T-cell (primary cell): ENCODE measurements at places on chromosomes 6 and 20.

- H3K27ac ChIP-seq, result no peak overlapping the region
- H3K4me1 ChIP-seq, result no peaks in the 10 kb centered on the region
- no peak overlapping the region for H3K4me3 ChIP-seq
- no peak for DNase-seq
- H3K36me3 ChIP-seq, result no peaks in the 10 kb centered on the region
Measured at GRCh38 chr6:70107852-70108629, 194.8 kb downstream of the COL9A1 start.

GRCh38 chr6:133243723-133244305, 2.7 kb downstream of the EYA4 start:
- no peak for DNase-seq
- H3K4me3 ChIP-seq, result no peak overlapping the region
- no peaks in the 10 kb centered on the region for H3K36me3 ChIP-seq

DNA sequence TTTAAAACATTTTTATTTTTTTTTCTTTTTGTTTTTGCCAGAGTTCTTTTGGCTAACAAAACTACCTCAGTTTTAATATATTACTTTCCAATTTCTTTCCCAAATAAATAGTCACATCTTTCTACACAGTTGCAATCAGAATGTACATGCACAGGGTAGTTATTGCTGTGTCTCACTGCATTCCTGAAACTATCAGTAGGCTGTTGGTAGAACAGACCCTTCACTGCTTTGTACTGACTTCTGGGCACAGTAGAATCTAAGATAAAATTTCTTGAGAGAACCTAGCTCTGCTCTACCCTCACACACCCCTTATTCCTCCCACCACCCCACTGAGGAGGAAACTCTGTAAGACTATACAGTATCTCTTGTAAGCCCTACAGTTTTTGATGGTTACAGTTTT, 19.9 kb downstream of the TPX2 start:
- no peak for DNase-seq
- H3K4me1 ChIP-seq, result no peaks in the 10 kb centered on the region
- H3K36me3 ChIP-seq, result no peaks in the 10 kb centered on the region
- no peaks in the 10 kb centered on the region for H3K27me3 ChIP-seq
- no peak overlapping the region for H3K4me3 ChIP-seq
- H3K27ac ChIP-seq, result no peak overlapping the region

DNA sequence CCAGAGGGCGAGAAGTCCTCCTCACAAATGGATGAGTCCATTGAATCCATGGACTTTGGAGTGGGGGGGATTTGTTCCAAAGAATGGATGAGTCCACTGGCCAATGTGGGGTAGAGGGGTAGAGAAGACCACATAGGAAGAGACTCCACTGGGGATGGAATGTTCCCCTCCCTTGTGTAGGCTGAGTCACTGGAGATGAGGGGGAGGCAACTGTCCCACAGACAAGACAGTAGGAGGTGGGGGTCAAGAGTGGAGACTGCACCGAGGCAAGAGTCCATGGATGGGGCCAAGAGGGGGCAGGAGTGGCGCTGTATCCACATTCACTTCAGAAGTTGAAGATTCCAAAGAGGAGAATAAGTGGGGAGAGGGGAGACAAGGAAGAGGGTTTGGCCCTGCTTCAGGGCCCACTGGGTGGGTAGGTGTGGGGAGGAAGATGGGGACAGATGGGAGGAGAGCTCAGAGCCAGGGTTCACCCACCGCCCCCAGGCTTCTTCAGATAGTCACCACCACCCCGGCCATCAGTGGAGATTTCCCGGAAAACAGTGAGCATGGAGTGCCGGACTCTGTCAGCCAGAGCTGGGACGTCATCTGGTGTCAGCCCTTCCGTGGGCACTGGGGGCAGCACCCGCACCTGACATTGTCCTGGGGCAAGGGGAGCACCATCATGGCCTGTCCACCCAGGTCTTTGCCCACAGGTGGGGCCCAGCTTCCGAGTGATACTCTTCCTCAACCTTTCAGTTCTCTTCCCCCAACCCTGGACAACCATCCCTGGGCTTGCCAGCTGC, 4.6 kb downstream of the EGFL8 start:
- H3K27me3 ChIP-seq, result no peaks in the 10 kb centered on the region
- H3K27ac ChIP-seq, result no peak overlapping the region
- H3K4me1 ChIP-seq, result peaks cover 13% of the 10 kb centered on the region
- DNase-seq, result no peak

DNA sequence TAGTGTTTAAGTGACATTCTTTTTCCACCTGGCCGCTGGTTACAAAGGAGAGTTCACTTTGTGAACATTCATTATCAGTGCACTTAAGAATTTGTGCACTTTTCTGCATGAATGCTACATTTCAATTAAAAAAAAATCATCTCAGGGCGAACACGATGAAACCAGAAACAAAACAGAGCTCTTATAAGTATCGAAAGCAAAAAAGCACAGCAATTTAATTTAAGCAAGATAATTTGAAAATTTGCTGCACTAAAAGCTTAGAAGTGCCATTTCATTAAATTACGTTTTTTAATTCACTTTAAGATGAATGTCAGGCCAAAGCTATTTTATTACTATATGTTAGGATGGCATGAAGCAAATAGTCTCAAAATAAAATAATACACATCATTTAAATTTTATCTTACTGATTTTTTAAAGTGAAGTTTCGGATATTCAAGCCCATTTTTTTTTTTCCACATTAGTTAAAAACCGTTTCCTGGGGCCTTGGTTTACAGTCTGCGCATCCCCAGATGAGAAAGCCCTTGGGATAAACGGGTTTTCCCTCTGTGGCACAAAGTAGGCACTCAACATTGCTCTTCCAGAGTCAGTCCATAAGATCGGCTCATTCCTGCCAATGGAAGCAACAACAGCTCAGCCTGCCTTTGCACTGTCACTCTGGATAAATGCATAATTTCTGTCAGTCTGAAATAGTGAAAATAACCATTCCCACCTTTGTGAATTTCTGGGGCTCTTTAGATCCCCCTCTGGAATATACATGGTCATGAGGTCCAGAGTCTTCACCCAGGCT, 80.1 kb downstream of the FYN start:
- no peaks in the 10 kb centered on the region for H3K36me3 ChIP-seq
- peak overlapping the region; percentile 71 for H3K27ac ChIP-seq
- H3K4me1 ChIP-seq, result peaks cover 28% of the 10 kb centered on the region
- no peak overlapping the region for H3K4me3 ChIP-seq

GRCh38 chr6:130740308-130740707, 86.9 kb upstream of the SMLR1 start:
- H3K27me3 ChIP-seq, result no peaks in the 10 kb centered on the region
- H3K4me3 ChIP-seq, result no peak overlapping the region
- no peak overlapping the region for H3K27ac ChIP-seq
- no peak for DNase-seq

GRCh38 chr20:58575776-58576602, 60.8 kb upstream of the APCDD1L start:
- no peak for DNase-seq
- H3K4me3 ChIP-seq, result no peak overlapping the region
- no peaks in the 10 kb centered on the region for H3K36me3 ChIP-seq
- H3K4me1 ChIP-seq, result no peaks in the 10 kb centered on the region
- H3K27ac ChIP-seq, result no peak overlapping the region

GRCh38 chr6:53822401-53823125, 27.8 kb downstream of the LRRC1 start:
- no peak overlapping the region for H3K4me3 ChIP-seq
- no peaks in the 10 kb centered on the region for H3K4me1 ChIP-seq
- no peaks in the 10 kb centered on the region for H3K27me3 ChIP-seq
- no peaks in the 10 kb centered on the region for H3K36me3 ChIP-seq
- DNase-seq, result no peak

GRCh38 chr20:54221996-54222890, 14.4 kb downstream of the PFDN4 start:
- no peaks in the 10 kb centered on the region for H3K27me3 ChIP-seq
- H3K4me1 ChIP-seq, result peaks cover 14% of the 10 kb centered on the region
- H3K27ac ChIP-seq, result no peak overlapping the region

GRCh38 chr20:13424174-13424833, 203.2 kb downstream of the ISM1 start:
- H3K27ac ChIP-seq, result no peak overlapping the region
- H3K27me3 ChIP-seq, result no peaks in the 10 kb centered on the region
- no peaks in the 10 kb centered on the region for H3K4me1 ChIP-seq
- DNase-seq, result no peak
- H3K36me3 ChIP-seq, result no peaks in the 10 kb centered on the region

DNA sequence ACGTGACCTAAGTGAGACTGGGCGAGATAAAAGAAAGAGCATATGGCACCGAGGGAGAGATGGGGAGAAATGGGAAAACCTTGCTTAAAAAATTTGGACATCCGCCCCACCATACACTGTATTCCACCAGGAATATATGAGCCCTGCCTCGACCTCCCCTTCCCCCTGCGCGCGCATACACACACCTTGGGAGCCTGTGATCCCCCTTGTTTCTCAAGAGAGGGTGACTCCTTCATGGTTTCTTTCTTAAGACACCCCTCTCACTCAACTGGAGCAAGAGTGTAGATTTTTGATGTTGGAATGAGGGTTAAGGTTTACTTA, 480 bp downstream of the ABCF1 start:
- no peaks in the 10 kb centered on the region for H3K27me3 ChIP-seq
- peaks cover 3% of the 10 kb centered on the region for H3K36me3 ChIP-seq
- peaks cover 43% of the 10 kb centered on the region for H3K4me1 ChIP-seq
- peak overlapping the region; percentile 87 for H3K27ac ChIP-seq
- peak overlapping the region; percentile 92 for H3K4me3 ChIP-seq

- DNase-seq, result no peak
- no peak overlapping the region for H3K27ac ChIP-seq
- no peak overlapping the region for H3K4me3 ChIP-seq
- H3K27me3 ChIP-seq, result peaks cover 7% of the 10 kb centered on the region
- H3K4me1 ChIP-seq, result peaks cover 18% of the 10 kb centered on the region
Measured at GRCh38 chr6:96900873-96901272, 3.2 kb upstream of the NDUFAF4 start.

- H3K4me3 ChIP-seq, result peak overlapping the region; percentile 60
- no peaks in the 10 kb centered on the region for H3K27me3 ChIP-seq
- peaks cover 11% of the 10 kb centered on the region for H3K36me3 ChIP-seq
- H3K27ac ChIP-seq, result peak overlapping the region; percentile 81
- peak; percentile 63 for DNase-seq
Measured at GRCh38 chr6:31737991-31738979, 1.5 kb upstream of the MSH5 start.

GRCh38 chr20:38805502-38805957, at the start of gene PPP1R16B:
TSS of gene PPP1R16B (plus strand) at chr20:38805697. CDS start at chr20:38835926, 30,229 bp downstream.
- peaks cover 59% of the 10 kb centered on the region for H3K4me1 ChIP-seq
- peak within 1 kb of the TSS; percentile 86 for H3K4me3 ChIP-seq
- H3K27ac ChIP-seq, result peak within 1 kb of the TSS; percentile 99
- H3K36me3 ChIP-seq, result peaks cover 12% of the 10 kb centered on the region
- DNase-seq, result peak; percentile 80

GRCh38 chr20:9467995-9468394, 46.4 kb upstream of the LAMP5 start:
- no peak for DNase-seq
- H3K4me3 ChIP-seq, result no peak overlapping the region
- H3K4me1 ChIP-seq, result no peaks in the 10 kb centered on the region
- H3K27ac ChIP-seq, result no peak overlapping the region
- no peaks in the 10 kb centered on the region for H3K27me3 ChIP-seq

DNA sequence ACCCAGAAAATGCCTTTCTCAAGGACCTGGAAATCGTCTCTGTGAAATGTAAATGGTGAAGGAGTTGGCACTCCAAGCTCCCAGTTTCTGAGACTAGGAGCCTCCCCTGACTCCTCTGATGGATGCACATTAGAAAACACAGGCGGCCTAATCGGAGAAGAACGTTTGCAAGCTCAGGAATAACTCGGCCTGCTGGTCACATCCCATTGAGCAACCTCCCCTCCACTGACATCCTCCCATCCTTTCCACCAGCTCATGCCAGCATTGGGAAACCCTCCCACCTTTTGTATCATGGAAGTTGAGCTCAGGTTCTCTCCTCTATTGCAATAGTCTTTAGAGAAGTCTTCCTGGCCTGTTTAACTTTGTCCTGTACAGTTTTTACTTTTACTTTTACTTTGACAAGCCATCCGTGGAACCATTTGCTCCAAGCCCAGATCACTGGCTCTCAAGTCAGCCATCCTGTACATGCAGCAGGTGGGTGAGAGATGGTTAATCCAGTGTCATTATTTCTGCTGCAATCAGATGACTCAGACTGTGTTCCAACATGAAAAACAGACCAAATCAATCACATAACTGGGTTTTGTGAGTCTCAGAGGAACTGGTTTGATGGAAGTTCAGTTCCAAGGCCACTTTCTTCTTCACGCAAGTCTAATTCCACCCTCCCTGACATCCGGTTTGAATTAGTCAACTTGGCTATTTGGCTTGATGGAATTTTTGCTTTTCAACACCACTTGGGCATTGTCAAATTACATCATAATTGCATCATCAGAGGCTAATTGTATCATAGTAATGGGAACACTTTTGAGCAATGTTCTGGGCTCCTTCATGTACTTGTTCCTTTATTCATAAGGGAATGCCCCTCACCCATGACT, 619.4 kb upstream of the CDH4 start:
- no peaks in the 10 kb centered on the region for H3K36me3 ChIP-seq
- no peak for DNase-seq
- H3K27ac ChIP-seq, result no peak overlapping the region
- H3K4me1 ChIP-seq, result no peaks in the 10 kb centered on the region
